ENCODE measurements at places on chromosomes 12 and 14.

- no peak for DNase-seq
Measured at GRCh38 chr12:119672194-119672593, 4.3 kb downstream of the PRKAB1 start.

DNA sequence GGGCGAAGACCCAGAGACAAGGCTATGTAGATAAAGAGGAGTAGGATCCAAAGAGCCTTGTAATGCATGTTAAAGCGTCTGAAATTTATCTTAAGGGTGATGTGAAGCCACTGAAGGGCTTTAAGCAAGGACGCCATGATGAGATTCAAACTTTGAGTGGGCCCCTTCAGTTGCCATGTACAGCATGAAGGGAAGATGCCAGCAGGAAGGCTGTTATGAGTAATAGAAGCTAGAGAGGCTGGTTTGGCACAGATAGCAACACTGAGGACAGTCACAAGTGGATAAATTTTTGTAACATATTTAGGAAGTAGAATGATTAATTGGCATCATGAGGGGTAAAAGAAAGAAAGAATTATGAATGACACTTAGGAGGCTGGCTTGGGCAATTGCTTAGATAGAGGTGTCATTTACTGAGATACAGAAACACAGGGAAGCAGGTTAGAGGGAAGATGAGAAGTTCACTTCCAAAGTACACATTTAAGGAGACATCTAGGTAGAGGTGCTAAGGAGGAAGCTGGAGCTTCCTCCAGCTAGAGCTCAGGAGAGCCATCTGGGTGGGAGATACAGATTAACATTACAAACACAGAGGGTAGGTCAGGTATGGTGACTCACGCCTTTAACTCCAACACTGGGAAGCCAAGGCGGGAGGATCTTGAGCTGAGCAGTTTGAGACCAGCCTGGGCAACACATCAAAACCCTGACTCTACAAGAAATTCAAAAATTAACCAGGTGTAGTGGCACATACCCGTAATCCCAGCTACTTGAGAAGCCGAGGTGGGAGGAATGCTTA, 13.7 kb downstream of the ATG2B start:
- DNase-seq = no peak

DNA sequence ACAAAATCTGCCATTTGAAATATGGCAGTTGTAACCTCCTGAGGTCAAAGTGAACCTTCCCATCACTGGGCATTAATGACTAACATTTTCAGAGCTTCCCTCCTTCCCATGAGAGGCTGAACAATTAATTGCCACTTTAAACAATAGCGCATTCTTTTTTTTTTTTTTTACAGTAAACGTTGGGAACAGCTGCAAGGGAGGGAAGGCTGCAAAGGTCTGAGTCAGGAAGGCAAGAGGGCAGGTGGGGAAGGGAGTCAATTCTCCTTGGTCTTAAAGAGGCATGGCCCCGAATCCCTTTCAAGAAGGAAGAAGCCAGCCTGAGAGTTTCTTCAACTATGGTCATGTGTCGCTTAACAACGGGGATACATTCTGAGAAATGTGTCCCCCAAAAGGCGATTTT, 41.0 kb upstream of the PLEKHG3 start:
- DNase-seq = no peak

GRCh38 chr14:22657861-22658260, 13.7 kb upstream of the OR6J1 start:
- DNase-seq = no peak

DNA sequence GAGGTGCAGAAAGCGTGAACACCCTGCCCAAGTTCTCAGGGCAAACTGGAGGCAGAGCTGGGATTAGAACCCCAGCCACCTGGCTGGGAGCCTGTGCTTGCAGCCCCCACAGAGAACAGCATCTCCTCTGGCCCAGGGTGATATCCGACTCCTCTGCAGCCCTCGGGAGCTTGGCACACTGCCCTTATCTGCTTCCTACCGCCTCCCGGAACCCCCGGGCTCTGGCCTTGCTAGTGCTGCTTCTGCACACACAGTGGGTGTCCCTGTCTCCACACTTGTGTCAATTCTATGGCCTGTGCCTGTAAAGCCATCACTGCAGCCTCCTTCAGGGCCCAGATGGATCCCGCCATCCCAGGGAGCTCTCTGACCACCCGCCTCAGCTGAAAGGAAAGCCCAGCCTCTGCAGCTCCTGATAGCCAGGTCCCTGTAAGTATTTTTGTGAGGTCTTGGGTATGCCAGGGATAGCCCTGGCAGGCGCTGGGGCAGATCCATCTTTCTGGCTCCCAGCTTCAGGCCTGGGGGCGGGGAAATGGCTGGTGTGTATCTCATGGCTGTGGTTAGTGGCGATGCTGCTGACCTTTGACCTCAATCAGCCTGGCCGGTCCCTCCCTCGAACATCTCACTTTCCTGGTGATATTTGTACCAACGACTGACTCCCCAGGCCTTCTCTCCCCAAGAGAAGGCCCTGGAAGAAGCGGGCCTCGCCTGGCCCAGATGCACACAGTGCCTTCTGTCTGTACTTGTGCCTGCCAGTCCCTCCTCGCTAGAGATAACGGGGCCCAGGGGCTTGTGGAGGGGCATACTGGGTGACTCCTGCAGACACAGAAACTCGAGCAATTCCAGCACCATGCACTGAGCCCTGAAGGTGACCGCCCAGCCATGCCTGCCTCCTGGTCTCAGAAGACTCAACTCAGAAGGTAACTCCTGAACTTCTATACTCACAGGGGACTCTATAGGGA, 183.8 kb downstream of the CALM1 start:
- DNase-seq = no peak

GRCh38 chr12:3102771-3103410, 25.7 kb downstream of the TSPAN9 start:
- DNase-seq = no peak

DNA sequence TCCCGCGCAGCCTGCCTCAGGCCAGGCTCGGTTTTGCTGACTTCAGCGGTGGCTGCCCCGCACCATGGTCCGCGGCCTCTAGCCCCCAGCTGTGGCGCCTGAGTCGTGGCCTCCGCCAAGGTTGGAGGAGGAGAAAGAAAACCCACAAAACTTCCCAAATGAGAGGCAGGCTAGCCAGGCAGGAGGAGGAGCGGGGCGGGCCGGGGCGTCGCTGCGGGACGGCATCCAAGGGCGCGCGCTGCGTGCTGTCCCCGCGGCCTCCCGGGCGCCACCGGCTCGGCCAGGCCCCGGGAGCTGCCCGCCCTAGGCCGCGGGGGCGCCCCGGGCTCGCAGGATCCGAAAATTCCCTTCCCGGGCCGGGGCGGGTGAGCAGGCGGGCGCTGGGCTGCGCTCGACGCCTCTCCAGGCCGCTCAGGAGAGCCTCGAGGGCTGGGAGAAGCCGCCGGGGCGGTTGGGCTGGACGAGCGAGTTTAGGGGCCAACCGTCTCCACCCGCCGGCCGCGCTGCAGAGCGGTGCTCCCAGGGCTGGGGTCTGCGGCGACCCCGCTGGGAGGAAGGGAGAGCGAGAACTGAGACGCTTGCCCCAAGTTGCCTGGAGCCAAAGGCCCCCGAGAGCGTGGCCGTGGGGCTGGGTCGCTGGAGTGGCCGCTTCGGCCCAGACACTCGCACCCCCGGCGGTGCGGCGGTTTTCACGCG, at the start of gene EFS:
EFS (minus strand) TSS at position 137 of the 696 bp plus-strand sequence. CDS start 147 bp downstream, outside the sequence.
- DNase-seq = no peak

DNA sequence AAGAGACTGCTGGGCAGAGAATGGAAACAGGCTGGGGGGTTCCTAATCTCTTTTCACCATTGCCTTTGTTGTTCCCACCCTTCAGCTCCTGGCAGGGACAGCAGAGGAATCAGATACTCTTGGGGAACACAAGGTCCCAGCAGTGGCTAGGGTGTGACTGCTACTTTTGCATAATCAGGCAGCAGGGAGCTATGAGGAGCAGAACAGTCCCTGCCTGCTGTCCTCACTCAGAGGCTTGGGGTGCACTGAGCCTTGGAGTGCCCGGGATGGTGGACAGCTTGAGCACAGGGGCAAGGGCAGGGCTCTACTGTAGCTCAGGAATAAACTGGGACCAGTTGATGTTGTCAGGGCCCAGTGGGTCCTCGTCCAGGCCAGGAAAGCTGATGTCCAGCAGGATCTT, 1.5 kb upstream of the TEX52 start:
- no peak for DNase-seq
